Fibroblast of skin of abdomen (primary cell): ENCODE measurements at places on chromosomes 3 and 15.

- peak; percentile 58 for DNase-seq
These were observed 30.2 kb downstream of the BCL2L10 start for GRCh38 chr15:52082197-52083036.

DNA sequence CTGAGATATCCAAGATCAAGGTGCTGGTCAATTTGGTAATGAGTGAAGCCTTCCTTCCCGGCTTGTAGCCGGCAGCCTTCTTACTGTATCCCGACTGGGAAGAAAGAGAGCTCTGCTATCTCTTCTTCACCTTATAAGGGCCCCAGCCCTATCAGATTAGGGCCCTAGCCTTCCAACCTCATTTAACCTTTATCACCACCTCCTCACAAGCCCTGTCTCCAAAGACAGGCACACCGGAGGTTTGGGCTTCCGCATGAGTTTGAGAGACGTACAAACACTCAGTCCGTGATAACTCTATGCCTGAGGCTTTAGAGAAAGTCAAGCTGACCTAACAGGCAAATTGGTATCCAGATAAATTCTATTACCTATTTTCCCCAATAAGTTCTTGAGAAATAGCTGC lies 243.9 kb downstream of the OPA1 start:
- no peak for DNase-seq

- DNase-seq, result no peak
These were observed 46.0 kb downstream of the GALK2 start for GRCh38 chr15:49215768-49216739.

GRCh38 chr3:194245975-194246561 lies 105.1 kb downstream of the CPN2 start:
- DNase-seq, result no peak

DNA sequence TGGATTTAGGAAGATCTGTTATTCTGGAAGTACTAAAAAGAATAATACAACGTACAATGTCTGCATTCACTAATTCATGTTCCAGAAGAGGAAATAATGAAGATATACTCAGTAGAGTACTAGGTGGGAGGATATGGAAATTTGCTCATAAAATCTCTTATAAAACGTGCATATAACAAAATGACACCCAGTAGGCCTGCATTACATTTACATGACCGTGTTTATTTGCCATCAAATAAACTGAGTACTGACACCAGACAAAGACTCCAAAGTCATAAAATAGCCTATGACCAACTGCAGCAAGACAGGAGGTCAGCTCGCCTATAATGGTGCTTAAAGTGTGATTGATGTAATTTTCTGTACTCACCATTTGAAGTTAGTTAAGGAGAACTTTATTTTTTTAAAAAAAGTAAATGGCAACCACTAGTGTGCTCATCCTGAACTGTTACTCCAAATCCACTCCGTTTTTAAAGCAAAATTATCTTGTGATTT lies 60.4 kb downstream of the DCUN1D1 start:
- no peak for DNase-seq

DNA sequence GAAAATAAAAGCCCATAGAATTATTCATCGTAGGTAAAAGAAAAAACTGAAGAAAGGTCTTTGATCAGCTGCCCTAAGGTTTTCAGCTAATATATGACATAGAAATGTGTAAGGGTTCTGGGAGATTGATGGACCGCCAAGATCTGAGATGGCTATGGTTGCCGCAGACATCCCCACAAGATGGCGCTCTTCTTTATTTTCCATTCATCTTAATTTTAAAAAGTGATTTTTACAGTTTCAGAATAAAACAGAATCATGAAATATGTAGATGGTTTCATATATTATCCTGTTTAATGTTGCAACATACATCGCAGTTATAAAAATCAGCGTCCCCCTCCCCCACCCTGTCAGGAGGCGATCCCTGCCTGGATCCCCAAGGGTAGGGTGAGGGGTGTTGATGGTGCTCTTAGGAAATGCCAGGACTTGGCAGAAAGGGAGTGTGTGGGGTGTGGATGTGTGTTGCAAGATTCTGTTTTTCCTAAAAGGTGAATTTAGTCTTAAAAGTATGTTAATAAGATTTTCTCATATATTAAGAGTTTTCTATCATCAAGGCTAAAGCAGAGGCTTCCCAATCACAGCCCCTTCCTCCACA lies 68.8 kb downstream of the ANXA2 start:
- DNase-seq, result no peak

- DNase-seq, result no peak
These were observed 260.1 kb upstream of the RASGRP1 start for GRCh38 chr15:38824719-38825118.

DNA sequence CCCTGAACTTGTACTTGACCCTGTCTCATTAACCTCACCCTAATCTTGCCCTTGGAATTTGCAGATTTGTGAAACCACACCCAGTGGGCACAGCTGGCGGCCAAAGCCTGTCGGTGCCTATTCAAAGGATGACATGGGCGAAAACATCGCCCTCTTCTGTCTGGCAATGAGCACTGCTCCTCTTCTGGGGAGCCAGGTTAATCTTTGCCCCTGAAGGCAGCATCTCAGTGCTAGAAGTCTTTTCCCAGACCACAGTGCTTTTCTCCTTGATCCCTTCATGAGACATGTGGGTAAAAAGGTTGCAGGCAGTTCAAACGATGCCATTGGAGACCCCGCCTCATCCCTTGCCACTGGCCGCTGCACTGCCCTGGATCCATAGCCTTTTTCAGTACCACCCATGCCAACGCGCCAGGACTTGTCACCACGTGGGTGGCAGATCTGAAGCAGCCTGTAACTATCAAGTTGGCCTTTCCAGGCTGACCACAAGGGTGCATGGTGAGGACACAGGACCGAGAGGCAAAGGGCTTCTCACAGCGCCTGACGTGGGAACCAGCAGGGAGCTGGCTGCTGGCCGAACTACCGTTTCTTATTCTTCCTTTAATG lies 6.5 kb upstream of the DNASE1L3 start:
- DNase-seq, result peak; percentile 31

DNA sequence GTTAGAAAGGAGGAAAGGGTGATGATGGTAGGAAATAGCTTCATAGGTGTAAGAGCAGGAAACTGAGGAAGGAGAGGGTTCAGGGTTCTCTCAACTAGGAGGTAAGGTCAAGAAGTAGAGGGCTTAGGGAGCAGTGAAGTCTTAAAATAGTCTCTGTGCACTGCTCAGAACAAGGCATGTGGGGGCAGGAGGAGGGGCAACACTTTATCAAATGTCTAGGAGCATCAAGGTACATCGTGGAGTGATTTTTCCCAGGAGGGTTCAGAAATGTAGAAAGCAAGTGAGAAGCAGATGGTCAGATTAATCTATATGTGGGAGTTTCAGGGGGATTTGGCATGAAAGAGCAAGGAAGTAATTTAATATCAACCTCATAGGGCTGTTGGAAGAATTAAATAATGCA lies 58.8 kb downstream of the TNIK start:
- no peak for DNase-seq

- DNase-seq, result no peak
These were observed 37.1 kb upstream of the CEMIP start for GRCh38 chr15:80742081-80742480.

DNA sequence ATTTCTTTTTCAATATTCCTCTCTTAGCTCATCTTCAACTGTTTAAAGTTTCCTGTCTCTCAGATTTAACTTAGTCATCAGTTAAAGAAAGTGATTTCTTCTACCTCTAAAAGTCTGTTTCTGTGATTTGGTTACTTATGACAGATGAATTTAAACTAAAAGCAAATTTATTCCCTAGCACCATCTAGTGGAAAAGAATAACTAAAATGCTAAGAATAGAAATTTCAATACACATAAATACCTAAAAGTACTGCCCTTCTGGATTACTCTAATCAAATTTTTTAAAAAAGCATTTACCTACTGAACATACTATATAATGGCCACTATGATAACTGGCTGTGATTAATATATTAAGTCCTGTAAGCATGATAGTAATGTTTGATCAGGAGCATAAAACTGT lies 14.0 kb upstream of the ZCWPW2 start:
- DNase-seq, result no peak

DNA sequence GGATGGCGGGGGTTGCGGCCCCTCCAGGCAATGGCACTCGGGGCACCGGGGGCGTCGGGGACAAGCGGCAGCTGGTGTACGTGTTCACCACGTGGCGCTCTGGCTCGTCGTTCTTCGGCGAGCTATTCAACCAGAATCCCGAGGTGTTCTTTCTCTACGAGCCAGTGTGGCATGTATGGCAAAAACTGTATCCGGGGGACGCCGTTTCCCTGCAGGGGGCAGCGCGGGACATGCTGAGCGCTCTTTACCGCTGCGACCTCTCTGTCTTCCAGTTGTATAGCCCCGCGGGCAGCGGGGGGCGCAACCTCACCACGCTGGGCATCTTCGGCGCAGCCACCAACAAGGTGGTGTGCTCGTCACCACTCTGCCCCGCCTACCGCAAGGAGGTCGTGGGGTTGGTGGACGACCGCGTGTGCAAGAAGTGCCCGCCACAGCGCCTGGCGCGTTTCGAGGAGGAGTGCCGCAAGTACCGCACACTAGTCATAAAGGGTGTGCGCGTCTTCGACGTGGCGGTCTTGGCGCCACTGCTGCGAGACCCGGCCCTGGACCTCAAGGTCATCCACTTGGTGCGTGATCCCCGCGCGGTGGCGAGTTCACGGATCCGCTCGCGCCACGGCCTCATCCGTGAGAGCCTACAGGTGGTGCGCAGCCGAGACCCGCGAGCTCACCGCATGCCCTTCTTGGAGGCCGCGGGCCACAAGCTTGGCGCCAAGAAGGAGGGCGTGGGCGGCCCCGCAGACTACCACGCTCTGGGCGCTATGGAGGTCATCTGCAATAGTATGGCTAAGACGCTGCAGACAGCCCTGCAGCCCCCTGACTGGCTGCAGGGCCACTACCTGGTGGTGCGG lies 1.9 kb downstream of the CHST2 start:
- peak; percentile 74 for DNase-seq

- DNase-seq, result peak; percentile 73
These were observed 9.6 kb downstream of the MESP2 start for GRCh38 chr15:89785774-89786140.

DNA sequence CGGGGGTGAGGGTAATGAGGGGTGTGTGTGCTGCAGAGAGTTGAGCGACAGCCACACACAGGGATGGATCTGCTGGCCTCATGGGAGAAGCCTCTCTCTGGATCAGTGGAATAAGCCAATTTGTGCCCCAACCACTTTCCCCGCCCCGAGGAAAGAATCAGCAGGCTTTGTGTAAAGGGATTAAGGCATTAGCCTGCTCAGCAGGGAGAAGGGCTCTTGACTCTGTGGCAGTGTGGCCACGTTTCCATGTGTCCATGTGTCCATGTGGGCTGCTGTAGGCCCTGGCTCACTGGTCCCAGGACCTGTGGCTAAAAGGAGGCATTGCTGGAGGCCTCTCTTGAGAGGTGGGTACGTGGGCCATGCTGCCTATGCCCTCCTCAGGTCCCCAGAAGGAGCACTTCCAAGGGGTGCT lies 104.7 kb downstream of the HMG20A start:
- DNase-seq, result no peak

- DNase-seq, result no peak
These were observed 30.7 kb downstream of the NANOGP8 start for GRCh38 chr15:35054380-35054779.

GRCh38 chr15:99508852-99509251 lies 56.9 kb upstream of the MEF2A start:
- no peak for DNase-seq

GRCh38 chr3:40264451-40264850 lies 45.1 kb upstream of the EIF1B start:
- DNase-seq, result no peak

- no peak for DNase-seq
These were observed 24.5 kb upstream of the RASA2 start for GRCh38 chr3:141462176-141462859.

DNA sequence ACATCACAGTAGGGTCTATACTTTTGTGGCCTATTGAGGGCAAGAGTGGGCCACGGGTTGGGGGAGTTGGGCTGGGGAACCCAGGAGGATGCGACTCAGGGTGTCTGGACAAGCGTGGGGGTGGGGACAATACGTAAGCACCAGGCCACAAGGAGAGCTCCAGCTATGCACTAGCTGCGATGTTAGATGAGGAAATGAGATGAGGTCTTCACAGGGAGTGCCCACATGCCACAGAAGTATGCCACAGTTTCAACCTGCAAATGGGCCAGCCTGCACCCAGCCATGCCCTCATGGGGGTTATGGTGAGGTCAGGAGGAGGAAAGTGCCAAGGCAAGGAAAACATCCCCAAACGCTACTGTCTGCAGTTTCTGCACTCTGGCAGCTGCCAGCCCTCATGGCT lies 30.5 kb downstream of the CACNA2D2 start:
- no peak for DNase-seq

DNA sequence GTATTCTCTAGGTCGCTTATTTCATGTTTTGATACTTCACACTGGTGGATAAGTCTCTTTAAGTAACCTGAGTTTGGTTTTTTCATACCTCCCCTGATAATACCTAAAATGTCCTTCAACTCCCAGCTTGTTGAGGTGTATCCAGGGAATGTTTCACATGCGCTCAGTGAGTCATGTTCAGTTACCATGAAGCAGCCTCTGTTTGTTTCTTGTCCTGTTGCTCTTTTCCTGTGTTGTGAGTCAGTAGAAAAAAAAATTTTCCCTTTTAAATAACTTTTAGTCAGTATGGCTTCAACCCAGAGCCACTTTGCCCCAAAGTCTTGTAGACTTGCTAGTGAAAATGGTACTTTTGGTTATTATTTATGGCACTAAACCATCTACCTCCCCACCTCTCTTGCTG lies 278.4 kb upstream of the ZPLD1 start:
- DNase-seq, result peak; percentile 60

GRCh38 chr3:115141033-115141757 lies 5.9 kb downstream of the ZBTB20 start:
- DNase-seq, result no peak

DNA sequence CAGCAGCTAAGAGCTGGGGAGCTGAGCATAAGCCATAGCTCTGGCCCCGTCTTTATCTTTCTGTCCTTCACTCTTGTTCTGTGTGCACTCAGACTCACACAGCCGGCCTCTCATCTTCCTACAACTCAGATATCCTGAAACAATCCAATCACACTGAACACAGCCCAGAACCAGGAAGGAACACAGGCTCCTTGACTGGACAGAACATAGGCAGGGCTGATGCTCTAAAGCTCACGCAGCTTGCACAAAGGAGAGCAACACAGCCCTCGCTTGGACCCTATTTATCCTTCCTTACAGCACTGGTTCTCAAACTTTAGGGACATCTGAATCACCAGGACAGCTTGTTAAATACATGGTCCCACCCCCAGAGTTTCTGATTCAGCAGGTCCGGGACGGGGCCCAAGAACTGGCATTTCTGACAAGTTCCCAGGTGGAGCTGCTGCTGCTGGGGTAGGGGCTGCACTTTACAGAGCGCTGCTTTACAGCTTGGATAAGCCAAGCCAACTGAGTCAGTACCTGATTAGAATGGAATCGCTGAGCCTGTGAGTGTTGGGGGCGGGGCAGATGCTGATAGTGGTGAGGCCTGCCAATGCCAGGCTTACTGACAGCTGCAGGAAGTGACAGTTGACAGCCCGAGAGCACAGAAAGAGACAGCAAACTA lies 65.1 kb downstream of the MRPL46 start:
- no peak for DNase-seq

GRCh38 chr3:98763076-98763475 lies at the start of gene ST3GAL6:
TSS of gene ST3GAL6 (plus strand) at chr3:98763340. CDS start at chr3:98768441, 5,101 bp downstream.
- DNase-seq, result peak; percentile 28

- no peak for DNase-seq
These were observed 1.5 kb upstream of the SMAD3 start for GRCh38 chr15:67063689-67064606.
